Naive thymus-derived CD4-positive, alpha-beta T cell (primary cell): ENCODE measurements at places on chromosomes 12 and 14. TPM values are rescaled to one million over a fixed set of nuclear protein-coding genes. Genes with fewer than 3 reads are reported as not detected.
A peak's percentile ranks its signal among the peaks of the same experiment; 100 is the strongest.

GRCh38 chr14:97975216-97975615, 1178.0 kb downstream of the VRK1 start:
- no peaks in the 10 kb centered on the region for H3K27me3 ChIP-seq
- peaks cover 31% of the 10 kb centered on the region for H3K4me1 ChIP-seq
- H3K36me3 ChIP-seq: no peaks in the 10 kb centered on the region

GRCh38 chr14:106556665-106557289, 1030.4 kb downstream of the TMEM121 start:
- no peaks in the 10 kb centered on the region for H3K27me3 ChIP-seq
- peak; percentile 59 for DNase-seq
- H3K4me3 ChIP-seq: no peak overlapping the region

CLBA1 gene
- total RNA-seq: 1.1 TPM

KLRC2 gene
- total RNA-seq: not detected

DNA sequence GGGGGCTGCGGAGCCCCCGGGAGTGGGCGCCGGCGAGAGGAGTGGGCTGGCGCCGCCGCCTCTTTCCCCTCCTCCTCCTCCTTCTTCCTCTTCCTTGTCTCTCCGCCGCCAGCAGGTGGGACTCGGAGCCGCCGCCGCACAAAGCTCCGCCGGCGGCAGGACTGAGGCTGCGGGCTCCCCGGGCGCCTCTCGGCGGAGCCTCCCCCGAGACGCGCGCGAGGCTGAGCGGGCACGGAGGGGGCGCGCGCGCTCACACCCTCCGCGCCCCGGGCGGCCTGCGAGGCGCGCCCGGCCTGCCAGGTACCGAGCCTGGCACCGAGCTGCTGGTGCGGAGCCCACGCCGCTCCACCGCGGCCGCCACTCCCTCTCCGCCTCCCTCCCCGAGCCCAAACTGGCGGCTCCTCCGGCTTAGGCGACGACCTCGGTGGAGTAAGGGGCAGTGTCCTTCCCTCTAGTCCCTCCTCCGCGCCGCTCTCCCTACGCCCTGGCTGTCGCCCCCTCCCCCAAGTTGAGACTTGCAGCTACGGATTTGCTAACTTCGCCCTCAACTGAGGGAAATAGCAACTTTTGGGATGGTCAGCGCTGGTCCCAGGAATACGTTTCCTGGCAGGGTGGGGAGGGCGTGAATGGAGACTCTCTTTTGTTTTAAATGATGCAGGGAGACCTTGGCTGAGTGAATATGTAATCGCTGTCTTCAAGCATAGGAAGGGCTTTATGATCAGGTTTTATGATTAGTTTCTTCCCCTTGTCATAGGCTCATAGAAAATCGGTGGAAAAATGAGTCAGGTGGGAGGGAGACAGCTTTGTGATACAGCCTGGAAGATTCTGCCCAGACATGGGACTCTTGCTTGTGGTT, 199.5 kb upstream of the CAND1 start:
- no peaks in the 10 kb centered on the region for H3K36me3 ChIP-seq
- no peak overlapping the region for H3K27ac ChIP-seq
- H3K4me1 ChIP-seq: no peaks in the 10 kb centered on the region
- DNase-seq: peak; percentile 45

GSC gene
- not detected for total RNA-seq

LPAR5 gene
- 8.3 TPM for total RNA-seq

DNA sequence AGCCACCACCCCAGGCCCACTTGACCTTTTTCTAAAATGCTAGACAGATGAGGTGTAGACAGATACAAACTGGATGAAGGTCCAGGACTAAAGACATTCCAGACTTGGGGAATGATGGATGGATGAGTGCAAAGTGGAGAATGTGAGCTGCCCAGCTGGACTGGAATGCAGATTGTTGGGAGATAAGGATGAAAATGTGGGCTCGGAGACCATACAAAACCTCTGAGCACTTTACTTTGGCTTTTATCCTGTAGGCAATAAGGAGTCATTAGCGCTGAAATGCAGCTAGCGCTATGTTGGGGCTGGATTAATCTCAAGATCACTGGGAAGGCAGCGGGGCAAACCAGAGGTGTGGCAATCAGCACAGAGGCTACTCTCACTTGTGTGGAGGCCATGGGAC, 64.7 kb upstream of the GNPNAT1 start:
- no peak overlapping the region for H3K4me3 ChIP-seq
- H3K27me3 ChIP-seq: no peaks in the 10 kb centered on the region
- H3K36me3 ChIP-seq: no peaks in the 10 kb centered on the region
- no peak for DNase-seq

IFNG-AS1 gene
- 1.8 TPM for total RNA-seq

GRCh38 chr12:4270831-4271716, 2.5 kb upstream of the CCND2 start:
- H3K27ac ChIP-seq: peak overlapping the region; percentile 97
- peaks cover 18% of the 10 kb centered on the region for H3K36me3 ChIP-seq
- H3K4me3 ChIP-seq: peak overlapping the region; percentile 85
- H3K27me3 ChIP-seq: no peaks in the 10 kb centered on the region

GRCh38 chr14:32470161-32470715, 141.1 kb downstream of the AKAP6 start:
- no peak overlapping the region for H3K27ac ChIP-seq
- no peaks in the 10 kb centered on the region for H3K36me3 ChIP-seq
- no peak overlapping the region for H3K4me3 ChIP-seq
- H3K4me1 ChIP-seq: no peaks in the 10 kb centered on the region
- DNase-seq: no peak

- no peak for DNase-seq
- no peaks in the 10 kb centered on the region for H3K36me3 ChIP-seq
- H3K27ac ChIP-seq: no peak overlapping the region
- H3K4me3 ChIP-seq: no peak overlapping the region
- H3K27me3 ChIP-seq: peaks cover 38% of the 10 kb centered on the region
These were observed 4.1 kb downstream of the BHLHE41 start for GRCh38 chr12:26120561-26121274.

SMOC1 gene
- total RNA-seq: not detected in 2 replicates

CRIP1 gene
- total RNA-seq: 103 TPM

DNA sequence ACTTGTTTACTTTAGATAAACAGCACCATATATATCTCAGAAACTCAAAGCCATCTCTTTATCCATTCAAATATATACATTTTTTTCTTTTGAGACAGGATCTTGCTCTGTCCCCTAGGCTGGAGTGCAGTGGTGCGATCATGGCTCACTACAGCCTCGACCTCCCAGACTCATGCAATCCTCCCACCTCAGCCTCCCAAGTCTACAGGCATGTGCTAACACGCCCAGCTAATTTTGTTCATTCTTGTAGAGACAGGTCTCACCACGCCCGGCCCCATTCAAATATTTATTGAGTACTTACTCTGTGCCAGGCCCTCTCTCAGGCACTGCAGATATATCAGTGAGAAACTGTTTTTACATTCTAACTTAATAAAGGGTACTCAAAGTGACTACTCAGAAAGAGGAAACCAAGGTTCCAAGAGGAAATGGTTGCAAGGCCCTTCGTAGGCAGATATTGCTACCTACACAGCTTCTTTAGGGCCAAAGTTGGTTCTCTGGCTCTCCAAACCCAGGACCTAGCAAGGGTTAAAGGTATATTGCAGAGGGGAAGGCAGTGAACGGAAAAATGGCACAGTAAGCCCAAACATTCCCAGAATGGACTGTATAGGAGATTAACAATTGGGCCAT, 2.9 kb downstream of the ATXN3 start:
- H3K36me3 ChIP-seq: no peaks in the 10 kb centered on the region
- H3K4me3 ChIP-seq: no peak overlapping the region
- H3K27me3 ChIP-seq: no peaks in the 10 kb centered on the region
- no peak for DNase-seq

BDKRB2 gene
- total RNA-seq: not detected

DNA sequence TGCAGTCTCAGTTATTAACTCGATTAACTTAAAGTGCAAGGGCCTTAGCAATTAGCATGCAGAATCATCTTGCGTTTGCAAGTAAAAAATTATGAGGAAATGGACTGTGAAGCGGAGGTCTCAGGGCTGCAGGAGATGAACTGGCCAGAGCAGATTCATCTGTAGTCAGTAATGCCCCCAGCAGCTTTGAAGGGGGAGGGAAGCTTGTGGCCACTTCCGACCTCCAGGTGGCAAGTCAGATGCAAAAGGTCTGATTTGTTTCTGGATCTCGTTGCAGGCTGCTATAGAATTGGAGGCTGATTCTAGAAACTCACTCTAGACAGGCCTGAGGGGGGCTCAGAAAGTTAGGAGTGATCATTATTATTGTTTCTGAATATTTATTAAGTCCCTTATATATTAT, 107.4 kb upstream of the RGS6 start:
- no peaks in the 10 kb centered on the region for H3K27me3 ChIP-seq
- no peaks in the 10 kb centered on the region for H3K4me1 ChIP-seq
- no peaks in the 10 kb centered on the region for H3K36me3 ChIP-seq
- H3K27ac ChIP-seq: no peak overlapping the region

PHLDA1 gene
- total RNA-seq: 1.1 TPM

GLT8D2 gene
- total RNA-seq: not detected

KRT73 gene
- total RNA-seq: 65.6 TPM

- H3K36me3 ChIP-seq: no peaks in the 10 kb centered on the region
- no peak for DNase-seq
- H3K27me3 ChIP-seq: no peaks in the 10 kb centered on the region
- no peak overlapping the region for H3K4me3 ChIP-seq
These were observed 343.6 kb downstream of the GLT1D1 start for GRCh38 chr12:129196927-129197326.

DNA sequence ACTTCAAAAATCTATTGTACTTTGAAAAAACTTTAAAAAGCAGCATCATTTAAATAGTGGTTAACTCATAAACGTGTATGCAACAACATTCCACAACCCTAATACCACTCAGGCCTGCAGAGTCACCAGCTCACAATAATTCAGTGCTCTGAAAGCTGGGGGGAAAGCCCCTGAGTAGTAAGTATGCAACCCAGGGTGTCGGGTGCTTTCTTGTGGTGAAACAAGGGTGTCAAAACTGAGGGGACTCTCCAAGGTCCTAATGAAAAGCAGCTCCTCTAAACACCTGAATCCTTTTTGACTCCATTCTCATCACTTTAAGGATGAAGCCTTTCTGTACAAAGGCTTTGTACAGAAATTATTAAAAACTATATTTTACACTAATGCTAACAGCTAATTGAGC, 33.7 kb downstream of the FGFR1OP2 start:
- no peak overlapping the region for H3K4me3 ChIP-seq
- DNase-seq: peak; percentile 53
- H3K4me1 ChIP-seq: peaks cover 19% of the 10 kb centered on the region
- no peaks in the 10 kb centered on the region for H3K36me3 ChIP-seq
